ENCODE measurements at places on chromosomes 2 and 18.

- no peak for DNase-seq
These were observed 41.9 kb downstream of the ITGB6 start for GRCh38 chr2:160157861-160158829.

DNA sequence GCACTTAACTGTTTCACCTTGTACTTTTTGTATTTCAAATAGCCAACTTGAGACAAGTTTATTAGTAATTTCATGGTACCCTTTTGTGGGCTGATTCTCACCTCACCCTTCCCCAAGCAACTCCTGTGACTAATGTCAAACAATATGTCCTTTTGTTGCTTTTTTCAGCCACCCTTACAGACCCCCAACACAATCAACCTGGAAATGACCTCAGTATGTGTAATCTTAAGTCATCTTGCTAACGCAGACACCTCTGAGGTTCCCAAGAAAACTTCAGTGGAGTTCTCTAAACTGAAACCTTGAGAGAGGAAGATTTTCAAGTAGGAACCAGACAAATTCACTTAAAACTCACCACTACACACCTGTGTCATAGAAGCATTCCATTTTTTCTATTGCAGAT, 69.5 kb downstream of the KYNU start:
- DNase-seq, result no peak

DNA sequence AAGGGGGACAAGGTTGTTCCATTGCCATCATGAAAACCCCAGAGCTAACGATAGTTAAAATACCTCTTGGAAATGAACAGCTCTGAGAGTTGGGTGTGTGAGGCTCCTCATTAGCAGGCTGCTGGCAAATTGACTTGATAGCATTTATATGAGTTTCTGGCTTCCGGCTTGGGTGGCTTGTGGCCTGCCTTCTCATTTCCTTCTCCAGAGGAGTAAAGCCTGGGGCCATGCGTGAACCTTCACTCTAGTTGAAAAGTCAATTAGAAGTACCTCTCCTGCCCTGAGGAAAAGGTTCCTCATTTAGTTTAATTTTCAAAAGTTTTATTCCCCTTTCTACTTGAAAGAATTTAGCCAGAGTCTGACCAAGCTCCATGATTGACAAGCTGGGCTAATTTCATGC, 67.1 kb downstream of the MGAT5 start:
- peak; percentile 72 for DNase-seq

GRCh38 chr2:238475566-238475965, 48.8 kb downstream of the ASB1 start:
- DNase-seq, result no peak

GRCh38 chr2:102137138-102137537, 5.4 kb upstream of the IL1R1 start:
- DNase-seq, result no peak

DNA sequence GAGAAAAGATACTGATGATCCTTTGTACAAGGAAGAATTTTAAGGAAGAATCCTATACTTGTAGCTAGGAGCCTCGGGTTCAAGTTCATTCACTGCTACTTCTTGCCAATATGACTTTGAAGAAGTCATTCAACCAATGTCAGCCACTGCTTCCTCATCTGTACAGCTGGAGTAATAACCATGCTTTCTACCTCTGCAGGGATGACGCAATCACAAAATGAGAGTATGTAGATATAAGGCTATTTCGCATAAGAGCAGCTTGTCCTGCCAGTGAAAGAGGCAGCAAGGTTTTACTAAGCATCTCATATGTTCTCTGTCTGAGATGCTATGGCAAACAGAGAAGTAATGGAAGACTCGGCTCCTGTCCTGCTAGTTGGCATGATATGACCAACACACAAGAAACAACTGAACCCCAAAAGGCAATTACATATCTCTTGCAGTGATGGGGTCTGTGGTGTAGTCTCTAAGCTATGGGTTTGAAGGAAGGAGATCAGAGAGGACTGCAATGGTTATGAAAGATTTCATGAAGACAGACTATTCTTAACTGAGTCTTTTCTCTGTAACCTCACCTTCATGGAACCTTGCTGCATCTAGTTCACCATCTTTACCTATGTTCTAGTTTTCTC, 9.2 kb downstream of the AAK1 start:
- peak; percentile 76 for DNase-seq

DNA sequence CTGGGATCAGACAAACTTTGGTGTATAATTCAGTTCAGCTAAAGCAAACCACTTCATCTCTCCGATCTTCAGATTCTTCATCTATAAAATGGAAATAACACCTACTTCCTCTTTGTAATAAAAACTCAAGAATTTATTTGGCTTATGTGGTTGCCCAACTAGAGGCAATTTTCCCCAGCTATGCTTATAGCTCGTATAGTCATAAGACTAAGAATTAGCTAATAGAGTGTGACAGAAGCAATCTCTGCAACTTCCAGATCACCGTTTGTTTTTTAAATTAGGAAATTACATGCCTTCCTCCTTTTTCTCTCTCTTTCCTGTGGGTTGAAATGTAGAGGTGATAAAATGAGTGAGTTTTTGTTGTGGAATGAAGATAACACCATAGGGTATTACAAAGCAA, 35.3 kb upstream of the KCNF1 start:
- no peak for DNase-seq

DNA sequence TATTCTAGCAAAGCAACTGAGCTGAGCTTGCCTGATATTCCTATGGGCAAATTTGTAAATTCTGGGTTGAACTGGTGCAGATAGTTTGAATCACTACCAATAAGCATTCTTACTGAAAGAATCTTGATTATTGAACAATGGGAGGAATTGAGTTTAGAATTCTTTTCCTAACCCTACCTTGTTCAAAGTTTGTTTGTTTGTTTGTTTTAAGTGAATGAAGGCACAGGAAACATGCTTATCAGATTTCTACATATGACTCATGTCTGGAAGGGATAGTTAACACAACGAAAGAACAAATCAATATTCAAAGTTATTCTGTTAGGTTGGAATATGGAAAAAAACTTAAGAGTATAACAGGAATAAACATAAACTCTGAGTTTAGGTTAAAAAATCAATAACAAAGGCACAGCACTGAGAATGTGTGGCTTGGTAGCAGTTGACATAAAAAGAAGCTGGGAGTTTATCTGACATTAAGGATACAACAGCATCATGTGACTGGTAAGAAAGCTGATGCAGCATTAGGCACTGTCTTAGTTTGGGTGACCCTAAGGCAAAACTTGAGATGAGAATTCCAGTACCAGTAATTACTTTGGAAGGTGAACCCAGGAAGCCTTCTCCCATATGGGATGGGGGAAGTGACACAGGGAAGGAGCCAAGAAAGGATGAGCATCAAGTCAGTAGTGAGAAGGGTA, 20.9 kb downstream of the BOD1L2 start:
- DNase-seq, result no peak

DNA sequence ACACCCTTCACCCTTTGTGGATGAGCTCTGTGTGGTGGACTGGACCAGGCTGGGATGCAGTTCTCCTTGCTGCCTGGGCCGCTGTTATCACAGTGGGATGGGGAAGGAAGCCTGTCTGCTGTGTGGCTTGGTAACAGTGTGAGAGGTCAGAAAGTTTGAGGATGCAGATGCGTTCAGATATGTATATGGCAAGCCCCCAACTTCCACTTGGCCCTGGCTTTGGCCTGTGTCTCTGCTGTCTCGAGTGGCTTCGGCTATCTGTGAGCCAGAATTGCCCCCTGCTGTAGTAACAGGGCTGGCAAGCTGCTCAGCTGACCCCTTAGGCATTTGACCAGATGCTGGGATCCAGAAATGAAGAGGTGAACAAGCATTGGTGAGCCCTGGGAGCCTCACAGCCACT, 106.8 kb downstream of the WDSUB1 start:
- DNase-seq, result no peak

DNA sequence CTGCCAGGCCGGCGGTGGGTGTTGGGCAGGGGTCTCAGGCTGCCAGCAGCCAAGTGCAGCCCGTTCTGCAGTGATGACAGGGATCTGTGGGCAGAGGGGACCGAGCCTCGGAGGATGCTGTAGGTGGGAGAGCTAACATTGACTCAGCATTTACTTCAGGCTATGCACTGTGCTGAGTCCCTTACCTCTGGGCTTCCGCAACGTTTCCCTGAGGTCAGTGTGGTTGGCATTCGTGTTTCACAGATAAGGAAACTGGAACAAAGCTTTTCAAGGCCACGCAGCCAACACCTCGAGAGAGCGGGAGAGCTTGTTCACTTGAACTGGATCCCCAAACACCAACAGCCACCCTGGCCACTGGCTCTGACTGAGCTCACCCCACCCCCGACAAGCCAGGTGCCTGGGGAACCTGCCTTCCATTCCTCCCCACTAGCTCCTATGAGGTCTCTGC, 839 bp upstream of the GPR148 start:
- peak; percentile 1 for DNase-seq

DNA sequence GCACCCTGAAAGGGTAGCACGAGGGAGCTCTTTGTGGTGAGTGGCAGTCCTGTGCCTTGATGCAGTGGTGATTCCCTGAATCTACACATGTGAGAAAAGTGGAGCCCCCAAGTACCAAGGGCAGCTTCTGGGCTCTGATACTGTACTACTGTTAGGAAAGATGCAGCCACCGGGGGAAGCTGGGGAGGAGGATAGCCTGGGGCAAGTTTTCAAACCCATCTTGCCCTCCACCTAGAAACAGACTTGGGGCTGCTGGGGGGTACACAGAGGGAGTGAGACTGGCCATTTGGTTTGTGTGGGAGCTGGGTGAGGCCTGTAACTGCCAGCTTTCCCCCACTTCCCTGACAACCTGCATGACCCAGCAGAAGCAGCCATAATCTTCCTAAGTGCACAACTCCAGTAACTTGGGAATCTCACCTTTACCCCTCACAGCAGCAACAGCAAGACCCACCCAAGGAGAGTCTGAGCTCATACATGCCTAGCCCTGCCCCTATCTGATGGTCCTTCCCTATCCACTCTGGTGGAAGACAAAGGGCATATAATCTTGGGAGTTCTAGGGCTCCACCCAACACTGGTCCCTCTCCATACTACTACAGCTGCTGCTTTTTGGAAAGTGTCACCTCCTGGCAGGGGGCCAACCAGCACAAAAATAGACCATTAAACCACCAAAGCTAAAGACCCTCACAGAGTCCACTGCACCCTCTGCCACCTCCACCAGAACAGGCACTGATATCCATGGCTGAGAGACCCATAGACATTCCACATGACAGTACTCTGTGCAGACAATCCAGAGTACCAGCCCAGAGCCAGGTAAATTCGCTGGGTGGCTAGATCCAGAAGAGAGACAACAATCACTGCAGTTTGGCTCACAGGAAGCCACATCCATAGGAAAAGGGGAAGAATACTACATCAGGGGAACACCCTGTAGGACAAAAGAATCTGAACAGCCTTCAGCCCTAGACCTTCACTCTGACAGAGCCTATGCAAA, 8.2 kb downstream of the MALL start:
- no peak for DNase-seq

DNA sequence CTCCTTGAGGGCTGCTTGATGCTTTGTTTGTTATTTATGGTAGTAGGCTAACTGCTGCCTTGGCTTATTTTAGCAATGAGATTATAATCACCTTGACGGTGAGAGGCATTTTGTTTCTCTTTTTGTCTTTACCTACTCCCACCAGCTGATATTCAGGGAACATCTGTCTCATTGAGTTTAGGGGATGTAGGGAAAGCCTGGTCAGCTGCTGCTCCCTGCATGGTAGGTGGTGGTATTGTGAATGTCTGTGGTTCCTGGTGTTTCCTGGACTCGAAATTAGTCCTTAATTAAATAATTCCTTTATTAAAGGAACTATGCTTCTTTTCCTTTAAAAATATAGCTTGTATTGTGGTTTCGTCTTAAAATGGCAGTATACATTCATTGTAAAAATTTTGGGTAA, 77.8 kb downstream of the ADAM23 start:
- no peak for DNase-seq

DNA sequence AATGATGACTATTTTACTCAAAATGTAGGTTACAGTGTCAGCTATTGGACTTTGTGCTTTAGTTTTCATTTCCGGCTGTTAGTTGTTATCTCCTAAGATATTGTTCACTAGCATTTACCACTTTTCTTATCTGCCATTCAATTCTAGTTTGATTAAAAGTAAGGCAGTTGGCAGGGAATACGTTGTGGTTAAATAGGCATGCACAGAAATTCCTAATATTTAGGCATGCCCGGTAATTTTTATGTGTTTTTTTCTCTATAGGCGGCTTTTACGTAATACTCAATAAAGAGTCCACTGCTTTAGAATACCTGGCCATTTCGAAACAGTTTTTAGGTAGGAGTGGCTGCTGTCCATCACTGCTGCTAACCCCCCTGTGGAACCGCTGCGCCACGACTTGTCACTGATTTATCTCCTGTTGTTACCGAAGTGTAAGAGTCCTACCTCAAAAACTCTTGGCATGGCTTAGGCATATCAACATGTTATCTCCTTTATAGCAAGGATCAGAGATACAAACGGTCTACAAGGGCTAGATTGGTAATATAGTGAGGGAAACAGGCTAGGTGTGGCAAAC, 39.5 kb downstream of the BABAM2 start:
- DNase-seq, result no peak

GRCh38 chr2:74714691-74715080, 60.6 kb downstream of the SEMA4F start:
- no peak for DNase-seq

GRCh38 chr2:183474912-183475695, 350.9 kb downstream of the NUP35 start:
- no peak for DNase-seq

GRCh38 chr2:124683536-124684428, 658.7 kb downstream of the CNTNAP5 start:
- no peak for DNase-seq

All from AML-193 (cell line).